ENCODE measurements at places on chromosomes 13 and 19.

DNA sequence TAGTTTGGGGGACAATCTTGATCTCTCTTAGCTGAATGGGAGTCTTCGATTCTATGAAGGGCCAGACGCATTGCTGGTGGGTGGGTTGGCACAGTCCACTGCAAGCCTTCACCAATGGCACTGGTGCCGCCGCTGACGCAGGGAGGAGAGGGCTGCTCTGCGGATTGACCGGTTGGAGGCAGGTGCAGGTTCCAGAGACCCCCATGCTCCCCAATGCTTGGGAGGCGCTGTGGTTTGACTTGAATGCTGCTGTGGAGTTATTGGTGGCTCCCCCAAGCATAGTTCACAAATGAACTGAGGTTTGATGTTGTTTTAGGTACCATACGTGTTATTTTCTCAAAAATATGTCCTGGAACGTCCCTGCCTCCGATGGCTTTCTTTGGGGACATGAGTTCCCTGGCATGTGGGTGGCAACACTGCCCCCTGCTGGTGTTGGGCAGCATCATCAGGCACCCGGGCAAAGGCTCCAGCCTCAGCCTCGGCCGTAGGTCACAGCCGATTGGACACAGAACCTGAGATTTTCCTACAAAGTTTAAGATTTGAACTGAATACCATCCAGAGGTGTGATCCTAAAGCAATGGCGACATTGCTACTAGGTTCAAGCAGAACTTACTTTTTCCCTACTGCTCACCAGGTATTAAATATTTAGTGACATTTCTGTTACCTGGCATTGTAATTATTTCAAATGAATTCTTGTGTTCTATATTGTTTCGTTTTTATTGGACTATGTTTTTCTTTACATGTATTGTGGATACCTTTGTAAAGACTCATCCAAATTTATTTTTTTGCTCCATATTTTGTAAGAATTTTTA is 95.5 kb downstream of the ANKRD10 start:
- DNase-seq = no peak

DNA sequence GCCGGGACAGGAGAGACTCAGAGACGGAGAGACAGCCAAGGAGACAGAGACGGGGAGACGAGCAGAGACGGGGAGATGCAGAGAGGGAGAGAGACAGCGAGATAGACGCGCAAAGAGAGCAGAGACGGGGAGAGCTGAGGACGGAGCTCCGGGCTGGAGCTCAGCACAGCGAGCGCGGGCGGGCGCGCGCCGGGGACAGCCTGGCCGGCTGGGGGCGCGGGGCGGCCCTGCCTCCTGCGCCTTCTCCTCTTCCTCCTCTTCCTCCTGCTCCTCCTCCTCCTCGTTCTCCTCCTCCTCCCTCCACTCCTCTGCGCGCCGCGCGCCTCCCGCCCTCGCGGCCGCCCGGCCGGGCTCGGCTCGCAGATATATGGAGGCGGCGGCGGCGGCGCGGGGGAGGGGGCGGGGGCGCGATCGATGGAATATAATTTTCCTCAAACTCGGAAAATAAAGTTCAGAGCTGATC is at the start of gene ERFL:
Gene ERFL, minus strand, starts transcription at position 229 of the 463 bp plus-strand sequence. CDS start 15,530 bp downstream, outside the sequence.
- DNase-seq = no peak

GRCh38 chr19:50352242-50352641 is 13.2 kb downstream of the NAPSA start:
- no peak for DNase-seq

DNA sequence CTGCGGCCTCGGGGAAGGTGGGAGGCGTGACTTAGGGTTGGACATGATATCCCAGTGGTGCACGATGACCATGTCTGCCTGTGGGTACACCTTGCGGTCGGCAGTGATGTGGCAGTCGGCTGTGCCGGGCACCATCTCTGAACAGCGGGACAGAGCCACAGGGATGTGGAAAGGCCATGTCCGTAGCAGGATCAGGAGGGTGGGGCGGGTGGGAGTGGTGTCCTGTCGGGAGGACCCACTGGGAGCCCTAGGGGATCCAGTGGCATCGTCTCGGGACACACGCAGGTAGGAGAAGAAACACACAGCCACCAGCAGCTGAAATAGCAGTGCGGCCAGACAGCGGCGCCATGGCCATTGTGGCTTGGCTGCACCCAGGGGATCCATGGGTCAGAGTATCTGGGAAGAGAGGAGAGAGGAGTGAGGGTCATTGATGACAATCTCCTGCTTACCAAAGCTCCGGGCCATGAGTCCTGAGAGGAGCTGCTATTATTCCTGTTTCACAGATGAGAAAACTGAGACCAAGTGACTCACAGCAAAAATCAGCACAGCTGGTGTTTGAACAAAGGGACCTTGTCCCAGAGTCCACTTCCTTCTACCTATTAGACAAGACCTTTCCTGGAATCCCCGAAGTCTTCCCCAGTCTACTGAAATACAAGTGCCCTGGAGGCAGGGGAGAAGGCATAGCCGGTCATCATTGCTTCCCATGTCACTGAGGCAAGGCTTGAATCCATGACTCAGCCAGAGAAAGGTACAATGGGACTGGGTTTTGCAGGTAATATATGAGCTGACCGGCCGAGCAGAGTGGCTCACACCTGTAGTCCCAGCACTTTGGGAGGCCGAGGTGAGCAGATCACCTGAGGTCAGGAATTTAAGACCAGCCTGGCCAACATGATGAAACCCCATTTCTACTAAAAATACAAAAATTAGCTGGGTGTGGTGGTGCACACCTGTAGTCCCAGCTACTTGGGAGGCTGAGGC is 5.2 kb upstream of the FUT6 start:
- no peak for DNase-seq

DNA sequence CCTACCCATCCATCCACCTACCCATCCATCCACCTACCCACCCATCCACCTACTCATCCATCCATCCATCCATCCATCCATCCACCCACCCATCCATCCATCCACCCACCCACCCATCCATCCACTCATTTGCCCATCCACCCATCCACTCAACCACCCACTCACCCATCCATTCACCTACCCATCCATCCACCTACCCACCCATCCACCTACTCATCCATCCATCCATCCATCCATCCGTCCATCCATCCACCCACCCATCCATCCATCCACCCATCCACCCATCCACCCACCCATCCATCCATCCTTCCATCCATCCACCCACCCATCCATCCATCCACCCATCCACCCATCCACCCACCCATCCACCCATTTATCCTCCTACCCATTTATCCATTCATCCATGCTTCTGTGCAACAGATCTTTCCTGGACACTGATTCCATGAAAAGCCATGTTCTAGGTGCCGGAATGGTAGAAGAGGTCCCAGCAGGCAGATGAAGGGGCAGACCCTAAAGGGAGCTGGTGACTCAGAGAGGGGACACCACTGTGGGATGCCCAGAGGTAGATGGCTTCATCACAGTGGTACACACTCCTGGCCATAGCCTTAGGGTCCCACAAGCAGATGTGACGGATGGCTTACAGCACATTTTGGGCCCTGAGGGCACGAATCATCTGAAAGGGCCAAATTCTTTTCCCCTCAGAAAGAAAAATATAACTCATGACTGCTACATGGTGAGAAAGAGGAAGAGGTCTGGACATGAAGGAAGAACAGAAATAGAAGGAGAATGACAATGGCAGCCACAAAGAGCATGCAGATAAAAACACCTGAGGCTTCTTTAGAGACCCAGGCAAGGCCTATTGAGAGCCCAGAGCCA is 76.0 kb downstream of the KCTD15 start:
- no peak for DNase-seq

GRCh38 chr19:3343619-3344502 is 22.5 kb upstream of the NFIC start:
- peak; percentile 62 for DNase-seq

- no peak for DNase-seq
Measured at GRCh38 chr13:48167866-48168265, 65.1 kb upstream of the ITM2B start.

DNA sequence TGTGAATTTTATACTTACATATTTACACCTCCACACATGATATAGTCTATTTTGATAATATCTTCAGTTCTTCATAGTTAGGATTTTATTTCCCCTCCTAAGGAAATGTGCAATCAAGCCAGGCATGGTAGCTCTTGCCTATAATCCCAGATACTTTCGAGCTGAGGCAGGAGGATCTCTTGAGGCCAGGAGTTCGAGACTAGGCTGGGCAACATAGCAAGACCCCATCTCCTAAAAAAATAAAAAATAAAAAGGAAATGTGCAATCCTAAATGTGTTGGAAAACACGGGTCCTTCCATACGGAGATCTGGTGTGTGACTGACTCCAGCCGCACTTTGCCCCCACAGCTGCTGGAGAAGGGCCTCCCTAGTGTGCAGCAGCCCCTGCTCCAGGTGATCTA is 71.5 kb downstream of the ZAR1L start:
- DNase-seq = no peak

DNA sequence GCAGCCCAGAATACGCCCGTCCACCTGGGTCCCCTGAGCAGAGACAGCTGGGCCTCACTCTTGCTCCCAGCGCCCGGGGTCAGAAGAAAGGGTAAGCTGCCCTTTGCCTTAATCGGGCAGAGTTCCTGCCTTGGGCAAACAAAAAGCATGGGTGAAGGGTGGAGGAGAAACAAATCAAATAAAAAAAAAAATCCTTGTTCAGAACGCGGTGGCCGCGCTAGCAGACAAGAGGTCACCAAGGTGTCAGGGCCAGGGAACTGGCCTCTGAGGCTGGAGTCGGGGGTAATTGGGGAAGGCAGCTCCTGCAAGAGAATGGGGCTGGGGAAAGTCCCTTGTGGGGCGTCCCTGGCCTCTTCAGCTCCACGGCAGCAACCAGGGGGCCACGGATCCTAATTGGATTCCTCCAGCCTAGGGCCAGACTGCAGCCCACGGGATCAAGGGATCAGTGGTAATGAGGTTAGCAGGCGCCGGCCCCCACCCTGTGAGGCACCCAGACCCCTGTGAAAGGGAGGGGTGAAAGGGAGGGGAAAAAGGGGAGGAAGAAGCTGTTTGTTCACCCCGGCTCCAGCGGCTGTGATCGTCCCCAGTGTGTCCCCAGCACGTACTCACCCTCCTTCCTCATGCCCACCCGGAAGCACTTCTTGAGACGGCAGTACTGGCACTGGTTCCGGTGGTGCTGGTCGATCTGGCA is 5.5 kb downstream of the NR2F6 start:
- no peak for DNase-seq

- DNase-seq = no peak
Measured at GRCh38 chr19:38006361-38007045, 99.5 kb downstream of the SIPA1L3 start.

DNA sequence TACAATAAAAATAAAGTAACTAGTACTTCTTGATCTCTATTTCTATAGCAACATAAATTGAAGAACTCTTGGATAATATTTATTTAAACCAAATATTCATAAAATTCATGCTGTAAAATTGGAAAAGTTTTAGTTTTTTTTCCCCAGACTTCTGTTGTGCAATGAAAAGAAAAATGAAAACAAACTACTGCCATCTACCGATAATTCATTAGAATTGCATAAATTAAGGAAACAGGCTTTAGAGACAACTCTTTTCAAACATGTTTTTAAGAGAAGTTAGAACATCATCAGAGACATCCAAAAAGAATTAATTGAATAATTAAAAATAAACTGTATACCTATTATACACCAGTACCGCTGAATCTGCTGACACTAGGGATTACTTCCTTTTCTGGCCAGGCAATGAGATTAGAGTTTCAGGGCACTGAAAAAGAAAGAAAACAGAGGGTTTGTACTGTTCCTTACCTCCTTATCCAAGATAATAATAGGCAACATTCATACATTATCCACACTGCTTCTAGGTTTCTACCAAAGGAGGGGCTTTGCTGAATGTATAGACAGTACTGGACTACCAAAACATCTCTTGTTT is 4.9 kb downstream of the CCDC122 start:
- no peak for DNase-seq

DNA sequence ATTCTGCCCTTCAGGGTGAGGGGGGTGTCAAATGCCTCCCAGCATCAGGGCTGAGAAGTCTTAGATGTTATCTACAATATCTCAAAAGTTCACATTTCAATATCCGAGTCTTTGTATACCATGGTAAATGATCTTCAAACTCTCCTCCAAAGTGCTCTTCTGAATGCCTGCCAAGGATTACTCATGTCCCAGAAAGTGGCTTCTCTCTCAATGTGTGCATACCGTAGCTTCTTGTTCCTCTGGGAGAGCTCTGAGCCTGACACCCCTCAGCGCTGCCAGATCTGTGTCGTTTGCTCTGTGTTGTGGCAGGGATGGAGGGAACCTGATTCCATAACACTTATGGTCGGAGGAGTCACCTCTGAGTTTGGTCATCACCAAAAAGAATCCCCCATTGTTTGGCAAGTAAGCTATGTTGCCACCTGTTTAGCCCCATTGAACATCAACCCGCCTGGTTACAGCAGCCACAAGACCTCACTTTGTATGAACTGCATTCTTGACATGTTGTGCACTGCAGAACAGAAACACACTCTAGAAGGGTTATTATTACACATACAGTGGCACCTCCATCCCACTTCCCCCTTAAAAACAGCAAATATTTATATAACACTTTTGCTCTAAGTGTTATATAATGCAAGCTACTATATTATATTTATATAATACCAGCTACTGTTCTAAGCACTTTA is 163.1 kb upstream of the MIR17HG start:
- no peak for DNase-seq

DNA sequence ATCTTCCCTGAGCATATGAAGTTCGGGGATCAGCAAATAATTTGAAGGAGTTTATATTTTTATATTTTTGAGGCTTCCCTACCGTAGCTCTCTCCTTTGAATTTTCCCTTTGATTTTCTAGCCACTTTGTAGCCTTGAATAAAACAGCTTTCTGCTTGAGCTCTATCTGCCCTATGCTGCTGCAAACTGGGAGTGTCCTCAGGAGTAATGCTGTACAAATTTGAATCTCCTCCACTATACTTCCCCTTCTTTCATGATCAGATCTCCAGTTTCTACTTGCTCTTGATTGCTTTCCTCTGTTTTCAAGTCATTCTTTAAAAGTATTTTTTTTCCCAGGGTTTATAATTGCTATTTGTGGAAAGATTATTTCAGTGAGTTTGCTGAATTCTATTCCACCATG is 14.6 kb downstream of the PDS5B start:
- DNase-seq = no peak

DNA sequence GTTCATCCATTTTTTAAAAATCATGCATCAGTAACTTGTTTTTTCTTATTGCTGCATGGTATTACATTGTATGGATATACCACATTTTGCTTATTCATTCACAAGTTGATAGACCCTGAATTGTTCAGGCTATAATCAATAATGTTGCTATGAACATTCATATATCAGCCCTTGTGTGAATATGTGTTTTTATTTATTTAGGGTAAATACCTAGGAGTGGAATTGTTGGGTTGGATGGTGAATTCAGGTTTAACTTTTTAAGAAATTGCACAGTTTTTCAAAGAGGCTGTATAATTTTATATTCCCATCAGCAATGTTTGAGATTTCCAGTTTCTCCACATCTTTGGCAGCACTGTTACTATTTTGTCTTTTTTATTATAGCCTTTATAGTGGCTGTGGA is 82.1 kb downstream of the URI1 start:
- no peak for DNase-seq

- no peak for DNase-seq
Measured at GRCh38 chr13:101149735-101150384, 266.4 kb downstream of the NALCN start.
